CD4-positive, alpha-beta T cell treated with Interleukin-12 subunit alpha and Interleukin-12 subunit beta, for 1 hour (primary cell): ENCODE measurements at places on chromosomes 4 and X.

DNA sequence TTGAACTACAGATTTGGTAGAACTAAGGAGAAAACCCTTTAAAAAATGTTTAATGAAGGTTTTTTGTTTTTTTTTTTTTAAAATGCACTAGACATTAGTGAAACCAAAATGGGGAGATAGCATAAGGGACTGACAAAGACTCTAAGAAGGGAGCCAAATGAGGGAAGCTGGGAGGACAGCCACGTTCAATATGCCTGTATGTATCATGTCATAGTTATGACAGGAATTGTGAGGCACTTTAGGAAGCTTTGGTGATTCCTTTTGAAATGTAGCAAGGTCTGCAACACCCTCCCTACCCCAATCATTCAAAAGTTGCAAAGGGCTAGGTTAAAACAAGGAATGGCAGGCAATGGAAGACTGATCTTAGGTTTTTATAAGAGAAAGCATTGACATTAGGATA, 526.0 kb downstream of the TLL1 start:
- no peak for DNase-seq

DNA sequence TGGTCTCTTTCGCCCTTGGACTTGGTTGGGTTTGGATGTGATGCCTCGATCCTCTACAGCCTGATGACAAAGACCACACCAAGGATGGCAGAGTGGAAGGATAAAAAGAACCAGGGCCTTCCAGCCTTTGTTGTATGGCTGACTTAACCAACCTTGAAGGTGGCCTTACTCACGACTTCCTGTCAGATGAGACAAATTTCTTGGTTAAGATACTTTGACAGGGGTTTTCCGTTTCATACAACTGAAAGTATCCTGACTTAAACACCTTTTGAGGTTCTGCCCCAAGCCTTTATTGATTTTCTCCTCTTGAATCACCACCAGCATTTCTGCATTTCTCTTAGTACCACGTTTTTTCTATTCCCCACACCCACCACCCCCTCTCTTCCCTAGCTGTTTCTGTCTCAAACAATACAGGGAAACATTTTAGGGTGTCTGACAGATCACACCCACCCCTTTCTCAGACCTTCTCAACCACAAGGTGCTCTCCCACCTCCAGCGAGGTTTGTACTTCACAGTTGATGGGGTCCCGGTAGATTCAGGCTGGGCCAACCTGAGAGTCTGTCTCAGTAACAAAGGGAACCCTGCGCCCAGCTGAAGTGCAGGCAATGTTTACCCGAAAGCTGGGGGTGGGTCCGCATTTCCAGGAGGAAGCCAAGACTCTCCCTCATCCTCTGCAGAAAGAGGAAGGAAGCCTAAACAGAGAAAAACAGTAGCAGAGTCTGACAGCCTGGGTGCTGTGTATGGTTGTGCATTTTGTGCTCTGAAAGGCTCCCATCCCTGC, 5.0 kb upstream of the TSPAN5 start:
- DNase-seq, result peak; percentile 80

GRCh38 chr4:99300934-99301333, 10.1 kb upstream of the ADH1A start:
- no peak for DNase-seq

DNA sequence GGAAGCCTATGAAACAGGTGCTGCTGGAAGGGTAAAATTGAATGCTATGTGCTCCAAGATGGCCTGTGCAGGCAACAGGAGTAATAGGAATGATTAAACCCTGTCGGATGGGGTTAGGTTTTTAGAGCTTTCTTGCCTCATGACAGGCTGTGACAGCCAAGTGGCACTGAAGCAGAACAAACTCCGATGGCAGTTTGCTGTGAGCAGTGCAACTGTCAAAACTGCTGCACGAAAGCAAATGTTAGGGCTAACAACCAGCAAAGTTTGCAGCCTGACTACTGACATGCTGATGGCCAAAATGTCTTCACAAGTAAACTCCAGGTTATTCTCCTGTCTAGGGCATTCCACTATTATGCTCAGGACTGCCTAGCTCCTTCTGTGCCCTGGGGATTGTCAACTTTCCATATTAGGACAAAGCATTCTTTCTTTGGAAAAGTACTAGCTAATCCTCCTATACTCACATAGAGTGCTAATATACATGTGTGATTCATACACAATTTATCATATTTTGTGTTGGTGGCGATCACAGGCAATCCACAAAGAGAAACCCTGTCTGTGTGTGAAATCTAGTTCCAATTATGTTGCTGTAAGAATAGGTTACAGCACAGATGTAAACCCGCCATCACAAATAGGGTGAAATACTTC, 486.6 kb upstream of the TENM3 start:
- no peak for DNase-seq

- no peak for DNase-seq
Measured at GRCh38 chrX:13721819-13722519, 12.5 kb downstream of the TRAPPC2 start.

- no peak for DNase-seq
Measured at GRCh38 chr4:69684804-69685203, 31.8 kb upstream of the UGT2A1 start.

DNA sequence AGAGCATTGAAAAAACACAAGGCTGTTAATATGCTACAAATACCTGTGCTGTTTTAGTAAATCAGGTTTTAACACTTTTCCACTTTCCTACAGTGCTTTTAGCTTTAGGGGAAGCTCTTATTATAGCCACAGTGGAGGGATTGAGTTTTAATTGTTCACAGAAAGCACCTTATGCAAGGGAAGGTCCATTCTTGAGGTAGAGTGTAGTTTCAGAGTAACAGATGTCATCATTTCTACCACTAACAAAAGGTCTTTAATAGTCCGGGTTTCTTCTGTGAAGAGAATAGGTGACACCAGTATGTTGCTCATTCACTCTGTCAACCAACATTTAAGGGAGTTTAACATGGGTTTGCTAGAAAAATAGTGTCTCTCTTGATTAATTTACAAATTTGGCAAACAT, 104.4 kb downstream of the STIM2 start:
- no peak for DNase-seq

- DNase-seq, result no peak
Measured at GRCh38 chrX:130728208-130728607, 174.8 kb downstream of the ENOX2 start.
